Stimulated activated CD8-positive, alpha-beta memory T cell treated with anti-CD3 and anti-CD28 coated beads, Interleukin-12 subunit alpha, Interleukin-12 subunit beta, amount 100 ng/mL, for 4 hours (primary cell): ENCODE measurements at places on chromosomes 16 and 17.
A peak's percentile ranks its signal among the peaks of the same experiment; 100 is the strongest.

GRCh38 chr17:59378675-59379074 is 47.2 kb downstream of the YPEL2 start:
- DNase-seq: no peak

DNA sequence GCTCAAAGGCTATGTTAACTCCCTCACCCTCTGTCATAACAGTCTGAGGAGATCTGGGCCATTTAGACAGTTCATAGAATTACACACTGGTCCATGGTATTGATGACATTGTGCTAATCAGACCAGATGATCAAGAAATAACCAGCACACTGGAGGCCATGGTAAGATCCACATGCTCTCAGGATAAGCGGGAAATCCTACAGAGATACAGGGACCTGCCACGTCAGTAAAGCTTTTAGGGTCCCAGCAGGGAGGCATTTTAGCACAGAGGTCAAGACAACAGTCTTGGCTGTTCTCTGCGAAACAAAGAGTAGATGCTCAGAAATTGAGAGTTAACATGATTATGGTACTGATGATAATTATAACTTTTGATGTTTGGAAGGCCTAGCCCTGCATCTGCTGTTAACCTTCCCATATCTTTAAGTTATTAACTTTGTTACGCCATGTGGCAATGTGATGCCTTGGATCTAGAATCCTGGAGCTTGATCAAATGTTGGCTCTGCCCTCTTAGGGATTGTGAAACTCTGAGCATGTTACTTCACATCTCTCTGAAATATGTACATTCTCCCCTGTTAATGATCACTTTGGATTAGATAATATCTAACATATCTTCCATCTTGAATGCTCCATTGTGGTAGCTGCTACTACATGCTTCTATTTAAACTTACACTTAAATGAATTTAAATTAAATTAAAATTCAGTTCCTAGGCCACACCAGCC is 172.0 kb upstream of the SOX9 start:
- DNase-seq: no peak

- no peak for DNase-seq
These were observed 6.2 kb upstream of the FLCN start for GRCh38 chr17:17243163-17243562.

DNA sequence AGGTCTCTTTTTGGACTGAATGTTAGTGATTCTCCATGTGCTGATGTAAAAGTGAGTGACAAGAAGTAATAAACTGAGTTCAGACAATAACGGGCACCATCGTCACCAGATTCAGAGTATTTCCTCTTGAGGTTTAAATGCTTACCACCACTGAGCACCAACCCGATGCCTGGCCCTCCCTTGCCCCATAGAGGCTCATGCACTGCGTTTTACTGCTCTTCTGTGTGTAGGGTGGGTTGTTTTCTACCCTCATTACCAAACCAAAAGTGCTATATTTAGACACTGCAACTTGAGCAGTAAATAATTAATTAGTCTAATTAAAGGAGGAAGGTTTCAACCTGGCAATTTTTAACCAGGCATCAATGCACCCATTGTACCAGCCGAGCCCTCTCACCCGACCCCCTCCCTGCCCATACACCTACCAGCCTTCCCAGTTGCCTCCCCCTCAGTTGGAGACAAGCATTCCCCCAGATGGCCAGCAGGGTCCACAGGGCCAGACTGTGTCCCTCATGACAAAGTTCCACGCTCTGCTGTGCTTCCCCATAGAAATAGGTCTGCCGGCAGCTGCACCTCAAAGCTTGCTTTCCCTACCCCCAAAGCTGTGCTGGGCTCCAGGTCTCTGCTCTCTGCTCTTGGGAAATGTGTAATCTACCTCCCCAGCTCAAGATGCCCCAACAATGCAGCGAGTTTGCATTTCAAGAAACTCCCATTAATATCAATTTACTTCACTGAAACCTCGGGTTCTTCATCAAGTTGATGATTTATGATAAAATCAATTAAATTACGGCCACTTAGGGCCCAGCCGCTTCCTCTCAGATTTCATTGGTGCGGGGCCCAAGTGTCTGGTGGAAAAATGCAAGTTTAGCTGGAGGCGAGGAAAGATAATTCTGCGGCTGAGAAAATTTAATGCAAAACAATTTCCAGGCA is 16.0 kb downstream of the HOXB4 start:
- no peak for DNase-seq

DNA sequence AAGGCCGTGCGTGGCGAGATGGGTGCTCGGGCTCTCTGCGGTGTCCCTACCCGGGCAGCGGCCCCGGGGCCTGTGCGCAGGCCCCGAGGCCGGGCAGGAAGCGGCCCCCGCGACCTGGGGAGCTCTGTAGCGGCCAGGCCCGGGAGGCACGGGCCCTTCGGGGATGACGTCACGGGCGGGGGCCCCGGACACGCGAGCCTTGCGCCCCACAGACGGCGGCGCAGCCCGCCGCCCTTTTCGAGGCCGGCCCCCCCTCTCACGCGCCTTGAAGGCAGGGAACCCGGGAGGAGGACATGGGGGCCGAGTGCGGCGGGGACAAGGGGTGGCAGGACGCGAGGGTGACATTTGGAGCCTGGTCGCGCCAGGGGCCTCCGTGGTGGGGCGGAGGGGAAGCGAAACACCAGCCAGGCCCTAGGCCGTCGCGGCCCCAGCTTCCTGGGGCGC is 1.1 kb downstream of the RAI1 start:
- peak; percentile 51 for DNase-seq

DNA sequence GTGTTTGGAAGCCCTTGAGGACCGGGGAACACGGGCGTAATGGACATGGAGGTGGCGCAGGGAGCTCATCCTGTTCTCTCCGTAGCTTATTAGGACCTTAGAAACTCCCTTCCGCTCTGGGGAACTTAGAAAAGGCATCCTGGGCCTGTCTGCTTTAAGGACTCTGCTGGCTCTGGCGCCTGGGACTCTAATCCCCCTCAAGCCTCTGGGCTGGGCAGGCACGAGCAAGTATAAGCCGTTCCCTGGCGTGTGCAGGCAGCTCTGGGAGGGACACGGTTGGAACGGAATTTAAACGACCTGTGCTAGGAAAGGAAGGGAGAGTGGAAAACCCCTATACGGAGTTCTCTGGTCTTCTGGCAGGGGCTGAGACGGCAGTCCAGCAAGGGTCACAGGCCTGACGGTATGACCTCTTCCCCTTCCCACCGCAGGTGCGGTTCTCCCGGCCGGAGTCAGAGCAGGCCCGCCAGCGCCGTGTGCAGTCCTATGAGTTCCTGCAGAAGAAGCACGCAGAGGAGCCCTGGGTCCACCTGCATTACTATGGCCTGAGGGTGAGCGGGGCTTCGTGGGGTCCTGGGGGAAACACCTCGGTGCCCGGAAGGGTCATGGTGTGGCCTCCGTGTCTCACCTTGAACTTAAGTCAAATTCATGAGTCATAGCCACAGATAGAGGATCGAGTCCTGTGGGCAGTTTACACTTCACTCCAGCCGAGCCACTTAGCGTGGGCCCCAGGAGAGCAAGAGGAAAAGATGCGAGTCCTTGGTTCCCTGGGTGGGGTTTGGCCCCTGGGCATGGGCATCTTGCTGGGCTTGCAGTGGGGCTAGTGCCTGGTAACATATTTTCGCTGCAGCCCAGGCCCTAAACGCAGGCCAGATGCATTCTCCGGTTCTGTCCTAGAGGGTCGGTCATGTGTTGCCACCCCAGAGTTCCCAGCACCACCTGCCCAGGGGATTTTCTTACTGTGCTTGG is 17.7 kb downstream of the POLR3E start:
- no peak for DNase-seq

GRCh38 chr16:10867199-10867598 is 9.8 kb upstream of the CIITA start:
- no peak for DNase-seq

GRCh38 chr17:49063652-49064051 is 66.5 kb downstream of the IGF2BP1 start:
- DNase-seq: no peak

- no peak for DNase-seq
These were observed 634.1 kb upstream of the RBFOX1 start for GRCh38 chr16:6698548-6698947.

DNA sequence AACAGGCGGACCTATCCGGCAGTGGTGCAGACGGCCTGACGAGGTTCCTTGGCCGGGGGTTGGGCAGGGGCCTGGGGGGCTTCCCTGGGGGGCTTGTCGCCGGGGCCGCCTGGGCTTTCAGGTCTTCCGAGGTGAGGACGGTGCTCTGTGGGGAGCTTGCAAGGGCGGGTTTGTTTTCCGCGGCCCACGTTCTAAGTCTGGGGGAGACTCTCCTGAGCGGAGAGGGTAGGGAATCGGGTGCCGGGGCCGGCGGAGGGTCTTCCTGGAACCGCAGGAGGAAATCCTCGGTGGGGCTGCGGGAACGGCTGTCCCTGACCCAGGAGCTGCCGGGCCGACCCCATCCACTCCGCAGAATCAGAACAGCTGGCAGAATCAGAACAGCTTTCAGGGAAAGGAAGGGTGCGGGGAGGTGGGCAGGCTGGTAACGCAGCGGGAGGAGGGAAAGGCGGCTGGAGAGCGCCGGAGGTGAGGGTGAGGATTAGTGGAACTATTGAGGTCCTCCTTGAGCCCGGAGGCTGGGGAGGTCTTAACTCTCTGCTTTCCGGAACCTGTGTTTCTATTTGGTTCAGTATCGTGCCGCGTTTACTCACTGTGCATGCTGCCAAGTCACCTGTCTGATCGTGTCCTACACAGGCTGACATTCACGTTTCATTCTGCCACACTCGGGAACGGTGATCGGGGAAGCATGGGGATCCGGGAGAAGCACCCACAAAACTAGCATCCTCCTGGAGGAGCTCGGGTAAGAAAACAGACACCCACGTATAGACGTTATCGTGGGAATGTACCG is 28.9 kb downstream of the CPSF4L start:
- DNase-seq: no peak

GRCh38 chr17:57833179-57833939 is 16.5 kb downstream of the MRPS23 start:
- peak; percentile 14 for DNase-seq

- no peak for DNase-seq
These were observed 102.6 kb upstream of the CDH11 start for GRCh38 chr16:65224471-65224870.

GRCh38 chr17:48441231-48441711 is 11.3 kb upstream of the SKAP1 start:
- no peak for DNase-seq

DNA sequence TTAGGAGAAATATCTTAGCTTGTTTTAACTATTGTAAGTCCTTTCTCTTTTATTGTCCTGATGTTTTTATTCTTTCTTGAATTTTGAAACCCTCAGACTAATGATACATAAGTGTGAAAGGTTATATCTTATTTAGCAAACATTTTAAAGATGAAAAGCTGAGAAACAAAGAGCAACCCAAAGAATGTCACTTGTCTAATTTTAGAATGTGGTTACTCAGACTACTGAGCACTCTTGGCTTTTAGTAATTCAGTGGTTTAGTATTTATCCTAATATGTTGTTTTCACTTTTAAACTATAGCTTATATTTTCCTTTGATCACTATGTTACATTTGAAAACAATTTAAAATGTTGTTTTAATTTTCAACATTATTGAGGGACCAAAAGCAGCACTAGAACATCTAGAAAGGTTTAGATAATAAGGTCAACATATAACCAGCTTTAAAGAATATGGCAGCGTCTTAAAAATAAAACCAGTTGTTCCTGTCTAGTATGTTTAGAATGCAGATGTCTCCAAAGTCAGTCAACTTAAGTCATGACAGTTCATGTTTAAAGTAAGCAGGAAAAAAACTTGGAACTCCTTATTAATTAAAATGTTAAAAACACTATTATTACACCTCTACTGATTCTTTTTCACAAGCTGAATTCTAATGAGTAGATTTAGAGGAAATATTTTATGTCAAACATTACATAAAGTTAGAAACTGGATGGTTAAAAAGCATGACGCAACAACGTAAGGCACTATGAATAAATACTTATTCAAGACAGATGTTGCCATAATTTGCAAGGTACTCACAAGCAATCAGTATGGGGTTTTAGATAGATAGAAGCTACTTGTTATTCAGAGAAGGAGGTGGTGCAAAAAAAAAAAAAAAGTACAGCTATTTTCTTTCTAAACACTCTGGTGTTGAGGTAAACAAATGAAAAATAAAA is 2.4 kb downstream of the MBTD1 start:
- DNase-seq: no peak

- DNase-seq: no peak
These were observed 129 bp downstream of the IRX5 start for GRCh38 chr16:54930869-54931119.

GRCh38 chr17:59355030-59355701 is 23.7 kb downstream of the YPEL2 start:
- no peak for DNase-seq

- DNase-seq: no peak
These were observed 302.7 kb upstream of the ASIC2 start for GRCh38 chr17:33595828-33596227.

DNA sequence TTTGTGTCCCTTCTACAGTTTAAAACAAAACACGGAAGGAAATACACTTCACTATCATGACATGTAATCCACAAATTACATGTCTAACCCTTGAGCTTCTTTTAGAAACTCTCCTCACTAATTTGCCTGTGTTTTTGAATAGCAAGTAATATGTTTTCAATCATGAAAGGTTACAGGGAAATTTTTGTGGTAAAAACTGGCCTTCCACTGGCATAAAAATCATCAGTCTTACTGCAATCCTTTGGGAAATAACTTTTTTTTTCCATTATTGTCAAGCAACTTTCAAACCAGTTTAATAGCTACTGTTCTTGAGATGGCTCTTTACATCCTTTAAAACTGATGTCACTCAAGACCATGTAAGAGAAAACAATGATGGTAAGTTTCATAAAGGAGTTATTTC is 27.0 kb downstream of the MYO1D start:
- no peak for DNase-seq

- no peak for DNase-seq
These were observed 29.7 kb downstream of the TRPV3 start for GRCh38 chr17:3527896-3528295.

- DNase-seq: no peak
These were observed 300.6 kb downstream of the CEP112 start for GRCh38 chr17:65891231-65891735.

DNA sequence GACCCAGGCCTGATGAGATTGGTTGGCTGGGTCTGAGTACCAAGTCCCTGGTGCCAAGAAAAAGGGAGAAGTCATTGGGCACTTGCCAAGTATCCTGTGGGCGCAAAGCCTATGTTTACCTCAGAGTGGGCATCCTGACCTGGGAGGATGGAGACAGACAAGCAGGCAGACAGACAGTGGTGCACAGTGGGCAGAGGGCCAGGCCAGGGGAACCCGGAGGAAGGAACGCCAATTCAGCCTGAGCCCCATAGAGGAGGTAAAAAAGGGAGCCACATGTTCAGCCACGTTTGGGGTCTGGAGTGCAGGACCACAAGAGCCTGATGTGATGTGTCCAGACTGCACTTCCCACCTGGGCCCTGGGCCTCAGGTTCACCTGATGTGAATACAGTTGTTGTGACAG is 5.4 kb downstream of the PHKG2 start:
- DNase-seq: no peak

DNA sequence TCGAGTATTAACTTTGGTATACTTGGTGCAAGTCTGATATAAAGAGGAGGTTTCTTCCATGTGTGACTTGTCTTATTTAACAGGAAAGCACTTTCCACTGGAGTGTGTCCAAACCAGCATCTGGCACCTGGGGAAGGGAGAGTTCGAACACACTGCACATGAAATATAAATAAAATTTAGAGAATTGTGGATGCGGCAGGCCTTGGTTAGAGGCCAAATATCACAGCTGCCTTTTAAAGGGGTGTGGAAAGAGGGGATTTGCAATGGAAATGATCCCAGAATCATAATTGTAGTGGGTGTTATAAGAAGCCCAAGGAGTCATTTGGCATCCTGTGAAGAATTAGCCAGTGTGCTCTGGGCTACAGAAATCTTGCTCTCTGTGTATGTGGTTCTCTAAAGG is 4.3 kb upstream of the NXN start:
- no peak for DNase-seq

- no peak for DNase-seq
These were observed 21.5 kb upstream of the KRT19 start for GRCh38 chr17:41549596-41550039.

- DNase-seq: peak; percentile 12
These were observed 12.8 kb upstream of the GNG13 start for GRCh38 chr16:813204-813915.
